ENCODE measurements at places on chromosomes 2 and 18.

DNA sequence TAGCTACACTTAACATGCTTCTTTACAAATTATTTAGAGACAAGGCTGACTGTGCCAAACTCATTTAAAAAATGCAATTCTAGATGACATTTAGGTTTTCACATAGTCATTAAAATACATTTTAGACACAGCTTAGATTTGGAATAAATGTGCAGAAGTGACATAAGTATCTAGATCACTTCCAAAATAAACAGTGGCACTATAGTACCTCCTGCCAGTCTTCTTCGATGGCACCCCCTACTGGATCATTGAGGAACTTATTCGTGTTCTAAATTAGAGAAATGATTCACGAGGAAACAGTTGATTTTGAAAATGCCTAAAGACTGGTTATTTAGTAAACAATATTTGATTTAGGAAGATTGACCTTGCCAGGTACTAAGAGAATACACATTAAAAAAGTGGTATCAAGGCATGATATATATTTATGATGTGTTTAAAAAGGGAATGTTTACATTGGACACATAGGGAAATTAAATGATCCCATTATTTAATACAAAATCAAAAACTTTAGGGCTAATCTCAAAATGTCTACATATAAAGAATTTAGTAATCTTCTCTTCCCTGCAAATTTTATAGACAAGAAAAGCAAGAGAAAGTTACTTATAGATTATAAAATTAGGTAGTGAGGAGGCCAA lies 323.9 kb downstream of the XIRP2 start:
- no peak for DNase-seq

GRCh38 chr18:50090370-50091312 lies 104.3 kb downstream of the MYO5B start:
- DNase-seq: no peak

DNA sequence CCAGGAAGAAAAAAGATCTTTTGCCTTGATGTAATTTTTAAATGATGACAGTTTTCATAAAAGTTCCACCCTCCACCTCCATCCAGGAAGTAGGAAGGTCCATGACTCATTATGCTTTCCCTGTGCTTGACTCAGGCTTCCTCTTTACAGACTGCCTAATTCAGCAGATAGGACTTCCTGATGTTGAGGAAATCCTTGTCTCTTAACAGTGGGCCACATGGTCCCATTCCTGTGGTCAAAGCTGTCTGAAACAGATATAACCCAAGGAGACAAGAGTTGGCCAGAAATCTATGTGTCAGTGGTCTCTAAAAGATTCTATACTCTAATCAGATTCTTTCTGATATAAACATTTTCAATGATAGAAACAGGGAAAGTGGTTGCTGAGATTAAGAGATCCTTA lies 119.1 kb downstream of the BAZ2B start:
- no peak for DNase-seq

GRCh38 chr2:164934401-164935117 lies 20.8 kb downstream of the SLC38A11 start:
- DNase-seq: no peak

- DNase-seq: no peak
These were observed 28.3 kb downstream of the MCFD2 start for GRCh38 chr2:46887028-46887885.

GRCh38 chr2:78701546-78701945 lies 324.0 kb upstream of the REG3G start:
- DNase-seq: no peak

GRCh38 chr18:58822944-58823343 lies 41.7 kb upstream of the ZNF532 start:
- DNase-seq: no peak

- no peak for DNase-seq
These were observed 1.1 kb upstream of the ATP6V1C2 start for GRCh38 chr2:10720306-10720705.

DNA sequence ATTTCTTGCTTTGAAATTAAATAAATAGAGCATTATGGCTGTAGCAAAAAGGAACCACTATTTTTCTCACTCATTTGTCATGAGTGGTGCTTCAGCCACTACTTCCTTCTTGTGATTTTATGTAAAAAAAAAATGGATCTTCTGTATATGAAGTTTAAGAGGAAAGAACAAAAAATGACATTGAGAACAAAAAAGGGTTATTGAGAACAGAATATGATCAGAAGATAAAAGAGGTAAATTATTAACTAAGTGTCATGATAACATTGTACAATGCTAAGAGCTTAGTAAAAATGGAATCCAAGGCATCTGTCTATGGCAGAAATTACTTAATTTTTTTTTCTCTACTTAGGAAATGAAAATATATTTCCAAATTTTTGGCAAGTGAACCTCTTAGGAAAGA lies 103.5 kb downstream of the PKP4 start:
- DNase-seq: no peak

- no peak for DNase-seq
These were observed 22.6 kb upstream of the TRIM43 start for GRCh38 chr2:95569170-95569569.

DNA sequence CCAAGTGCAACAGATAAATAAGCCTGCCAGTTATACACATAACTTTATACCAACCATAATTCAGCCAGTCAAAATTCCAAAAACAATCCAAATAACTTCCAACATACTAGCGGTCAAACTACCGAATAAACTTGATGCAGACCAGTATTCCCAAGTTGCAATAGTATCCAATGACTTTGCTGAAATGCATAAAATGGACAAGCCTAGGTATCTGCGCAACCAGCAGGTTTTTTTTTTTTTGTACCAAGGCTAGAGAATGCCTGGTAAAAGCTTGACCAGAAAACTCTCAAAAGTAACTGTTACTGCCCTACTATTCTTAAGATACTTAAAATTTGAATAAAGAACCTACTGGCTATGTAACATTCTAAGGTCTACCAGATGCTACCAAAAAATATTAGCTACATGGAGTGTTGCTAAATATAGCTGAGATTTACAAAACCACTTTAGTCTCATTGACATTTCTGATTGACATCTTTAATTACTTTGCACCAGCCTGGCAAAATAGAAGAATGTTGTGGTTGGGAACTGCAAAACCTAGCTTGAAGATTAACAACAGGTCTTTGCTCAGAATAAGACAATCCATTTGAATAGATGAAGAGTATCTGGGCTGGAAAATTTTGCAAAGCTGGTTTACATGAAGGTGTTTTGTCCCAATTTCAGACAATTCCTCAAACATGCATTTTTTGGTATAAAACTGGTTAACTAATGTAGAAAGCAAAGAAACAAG lies 7.3 kb downstream of the SRSF7 start:
- no peak for DNase-seq

DNA sequence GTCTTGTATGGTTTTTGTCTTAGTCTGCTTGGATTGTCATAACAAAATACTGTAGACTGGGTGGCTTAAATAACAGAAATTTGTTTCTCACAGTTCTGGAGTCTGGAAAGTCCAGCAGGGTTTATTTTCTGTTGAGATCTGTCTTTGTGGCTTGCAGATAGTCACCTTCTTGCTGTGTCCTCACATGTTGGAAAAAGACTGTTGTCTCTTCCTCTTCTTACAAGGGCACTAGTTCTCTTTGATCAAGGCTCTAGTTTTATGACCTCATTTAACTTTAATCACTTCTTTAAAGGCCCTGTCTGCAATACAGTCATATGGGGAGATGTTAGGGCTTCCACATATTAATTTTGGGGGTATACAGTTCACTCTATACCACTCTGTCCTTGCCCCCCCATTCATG lies 56.5 kb downstream of the NBEAL1 start:
- no peak for DNase-seq

DNA sequence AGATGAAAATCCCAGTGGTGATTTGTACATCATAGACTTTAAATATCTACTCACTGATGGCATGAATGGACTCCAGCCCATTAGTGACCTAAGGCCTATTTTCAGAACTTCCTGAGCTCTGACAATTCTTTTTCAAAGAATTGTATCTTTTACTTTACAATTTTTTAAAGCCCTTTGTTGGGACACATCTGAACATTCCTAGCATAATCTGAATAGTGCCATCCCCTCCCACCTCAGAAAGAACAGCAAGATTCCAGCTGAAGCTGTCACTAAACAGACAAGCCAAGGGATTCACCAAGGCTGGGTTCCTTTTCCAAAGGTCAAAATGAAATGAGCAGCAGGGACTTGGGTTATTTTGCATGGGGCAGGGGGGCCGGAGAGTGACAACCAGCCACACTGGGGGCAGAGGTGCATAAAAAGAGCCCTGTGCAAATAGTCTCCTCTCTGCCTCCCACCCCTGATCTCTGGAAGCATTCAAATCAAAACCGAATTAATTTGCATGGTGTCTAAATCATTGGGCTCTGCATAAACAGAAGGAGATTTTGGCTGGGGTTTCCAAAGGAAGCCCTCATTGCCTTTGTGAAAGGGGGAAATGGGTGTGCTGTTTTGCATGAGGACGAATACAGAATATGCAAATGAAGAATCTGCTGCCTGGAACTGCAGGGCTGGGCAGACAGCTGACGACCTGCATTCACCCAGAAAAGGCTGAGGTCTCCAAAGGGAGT lies 17.2 kb downstream of the EPHA4 start:
- peak; percentile 39 for DNase-seq

GRCh38 chr2:120934574-120935338 lies 199.1 kb downstream of the GLI2 start:
- DNase-seq: no peak

GRCh38 chr2:134225841-134226240 lies 28.0 kb upstream of the MGAT5 start:
- no peak for DNase-seq

DNA sequence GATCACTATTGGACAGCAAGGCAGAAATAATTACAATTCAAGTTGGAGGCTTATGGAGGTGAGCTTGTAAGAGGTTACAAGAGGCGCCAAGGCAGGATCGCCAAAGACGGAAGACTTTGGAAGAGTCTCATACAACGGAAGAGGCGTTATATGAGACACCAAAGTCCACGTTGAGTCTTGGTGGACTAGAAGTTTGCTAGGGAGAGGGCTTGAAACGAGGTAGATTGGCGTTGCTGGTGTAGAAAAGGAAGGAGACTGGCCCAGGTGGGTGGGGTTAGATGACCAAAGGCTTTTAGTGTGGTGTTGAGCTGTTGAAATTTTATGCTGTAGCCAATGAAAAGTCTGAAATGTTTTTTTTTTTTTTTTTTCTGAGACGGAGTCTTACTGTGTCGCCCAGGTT lies 1.4 kb downstream of the MSH2 start:
- no peak for DNase-seq

DNA sequence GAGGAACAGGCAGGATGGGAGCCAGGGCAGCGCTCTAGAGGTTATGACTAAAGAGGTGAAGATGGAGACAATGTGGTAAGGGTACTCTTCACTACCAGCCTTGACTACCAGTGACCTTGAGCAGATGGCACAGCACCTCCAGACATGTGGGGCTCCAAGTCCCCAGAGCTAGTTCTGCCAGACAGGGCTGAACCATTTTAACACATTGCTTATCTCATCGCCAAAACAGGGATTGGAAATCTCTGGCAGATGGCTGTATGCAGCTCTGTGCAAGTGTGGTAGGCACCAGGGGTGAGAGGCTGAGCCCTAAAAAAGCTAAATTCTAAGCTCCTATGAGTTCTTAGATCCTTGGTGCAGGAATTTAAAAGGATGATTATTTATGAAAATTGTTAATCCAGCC lies 41.3 kb downstream of the FSHR start:
- no peak for DNase-seq

DNA sequence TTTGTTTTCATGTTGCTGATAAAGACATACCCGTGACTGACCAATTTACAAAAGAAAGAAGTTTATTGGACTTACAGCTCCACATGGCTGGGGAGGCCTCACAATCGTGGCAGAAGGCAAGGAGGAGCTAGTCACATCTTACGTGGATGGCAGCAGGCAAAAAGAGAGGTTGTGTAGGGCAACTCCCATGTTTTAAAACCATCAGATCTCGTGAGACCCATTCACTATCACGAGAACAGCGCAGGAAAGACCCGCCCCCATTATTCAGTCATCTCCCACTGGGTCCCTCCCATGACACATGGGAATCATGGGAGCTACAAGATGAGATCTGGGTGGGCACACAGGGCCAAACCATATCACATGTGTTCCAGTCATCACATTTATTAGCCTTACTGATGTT lies 16.8 kb downstream of the AQP12A start:
- no peak for DNase-seq

DNA sequence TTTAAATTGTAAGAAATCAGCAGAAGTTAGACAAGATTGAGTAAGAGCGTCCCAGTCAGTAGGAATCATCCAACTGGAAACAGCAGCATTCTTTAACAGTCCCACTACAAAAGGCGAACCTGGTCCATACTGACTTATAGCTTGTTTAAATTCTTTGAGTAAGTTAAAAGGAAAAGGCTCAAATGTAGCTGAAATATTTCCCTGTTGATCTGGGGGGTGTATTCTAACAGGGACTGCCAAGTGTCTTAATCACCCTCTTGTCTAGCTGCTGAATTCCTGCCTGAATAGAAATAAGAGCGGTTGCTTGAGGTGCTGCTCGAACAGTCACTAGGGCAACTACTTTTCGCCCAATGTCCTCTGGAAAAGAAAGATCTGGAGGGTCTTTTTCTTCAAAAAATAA lies 56.4 kb upstream of the FMNL2 start:
- DNase-seq: no peak

- no peak for DNase-seq
These were observed 345.2 kb downstream of the ALK start for GRCh38 chr2:29576231-29576630.

GRCh38 chr2:174977364-174977763 lies 27.8 kb downstream of the CHN1 start:
- DNase-seq: no peak

GRCh38 chr2:177256026-177256425 lies 8.5 kb downstream of the NFE2L2 start:
- no peak for DNase-seq

- no peak for DNase-seq
These were observed 51.6 kb downstream of the LNPK start for GRCh38 chr2:175950512-175950911.

GRCh38 chr2:195572895-195573683 lies 83.9 kb upstream of the SLC39A10 start:
- no peak for DNase-seq

DNA sequence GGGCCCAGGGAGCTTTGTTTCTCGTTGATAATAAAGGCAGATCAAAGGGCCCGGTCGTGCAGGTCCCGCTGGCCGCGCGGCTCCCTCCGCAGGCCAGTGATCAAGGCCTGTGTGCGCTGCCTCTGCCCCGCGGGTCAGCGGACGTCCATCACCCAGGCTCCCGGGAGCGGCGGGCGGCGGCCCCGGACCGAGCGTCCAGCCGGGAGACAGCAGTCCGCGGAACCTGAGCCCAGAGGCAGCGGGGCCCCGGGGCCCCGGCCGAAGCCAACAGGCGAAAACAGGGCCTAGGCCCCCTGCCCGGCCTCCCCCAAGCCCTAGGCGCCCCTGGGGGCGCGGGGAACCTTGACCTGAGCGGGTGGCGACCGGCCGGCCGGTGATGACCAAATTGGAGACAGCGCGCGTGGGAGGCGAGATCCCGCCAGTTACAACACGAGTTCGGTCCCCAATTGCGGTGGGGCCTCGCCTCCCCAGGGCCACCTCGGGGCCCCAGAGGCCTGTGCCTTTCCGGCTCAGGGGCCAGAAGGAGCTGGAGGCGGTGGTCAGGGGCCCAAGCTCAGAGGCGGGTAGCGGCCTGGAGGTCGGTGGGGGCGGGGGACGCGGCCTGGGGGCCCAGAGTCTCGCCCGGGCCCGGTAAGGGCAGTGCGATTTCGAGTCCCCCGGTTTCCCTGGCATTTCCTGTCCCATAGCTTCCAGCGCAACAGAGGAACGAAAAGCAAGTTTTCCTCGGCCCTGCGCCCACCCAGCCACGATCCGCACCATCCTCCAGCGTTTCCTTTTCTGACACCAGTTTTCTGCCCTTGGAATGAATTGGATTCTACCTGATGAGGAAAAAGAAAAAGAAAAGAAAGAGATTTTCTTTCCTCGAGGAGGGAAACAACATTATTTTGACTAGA lies 5.9 kb downstream of the SP9 start:
- no peak for DNase-seq

Data from stimulated activated naive B cell treated with anti-CD40 and anti-IgM and Interleukin-4, amounts not matched to agents 10 μg/mL and 1 μg/mL and 100 μg/mL, for 72 hours (primary cell).